ENCODE measurements at places on chromosomes 2 and 18.

DNA sequence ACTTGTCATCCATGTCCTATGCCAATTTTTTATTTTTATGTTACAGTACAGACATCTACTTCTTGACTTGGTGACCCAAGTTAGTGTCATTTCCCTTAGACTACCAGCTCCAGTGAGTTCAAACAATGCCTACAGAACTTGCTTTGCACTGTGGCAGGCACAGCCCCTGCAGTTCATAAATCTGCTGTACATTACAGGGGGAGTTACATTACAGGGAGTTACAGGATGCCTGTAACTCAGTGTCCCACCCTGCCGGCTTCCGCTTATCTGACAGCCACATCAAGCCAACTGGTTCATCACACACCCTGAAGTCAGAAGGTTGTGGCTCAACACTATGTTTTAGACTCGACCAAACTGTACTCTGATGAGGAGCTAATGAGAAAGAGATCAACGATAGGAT is 7.8 kb upstream of the NPAS2 start:
- DNase-seq: no peak

- DNase-seq: no peak
Observed at GRCh38 chr18:9000733-9001132, 101.8 kb upstream of the NDUFV2 start.

- no peak for DNase-seq
Observed at GRCh38 chr2:51297488-51297887, 265.6 kb upstream of the NRXN1 start.

DNA sequence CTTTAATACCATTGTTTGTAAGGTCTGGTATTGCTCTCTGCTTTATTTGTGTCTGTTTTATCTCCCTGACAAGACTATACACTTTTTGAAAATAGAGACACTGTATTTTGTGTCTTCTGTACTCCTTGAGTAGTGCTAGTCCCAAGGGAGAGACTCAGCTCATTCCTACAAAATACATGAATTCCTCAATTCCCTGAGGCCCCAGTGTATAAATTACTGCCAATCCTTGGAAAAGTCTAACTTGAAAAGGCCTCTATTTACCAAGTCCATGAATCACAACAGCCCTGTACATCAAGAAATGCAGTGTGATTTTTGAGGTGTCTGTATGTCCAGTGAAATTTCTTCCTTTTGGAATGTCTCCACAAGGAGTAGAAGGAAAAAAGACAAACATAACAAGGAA is 34.9 kb upstream of the NEDD4L start:
- no peak for DNase-seq

DNA sequence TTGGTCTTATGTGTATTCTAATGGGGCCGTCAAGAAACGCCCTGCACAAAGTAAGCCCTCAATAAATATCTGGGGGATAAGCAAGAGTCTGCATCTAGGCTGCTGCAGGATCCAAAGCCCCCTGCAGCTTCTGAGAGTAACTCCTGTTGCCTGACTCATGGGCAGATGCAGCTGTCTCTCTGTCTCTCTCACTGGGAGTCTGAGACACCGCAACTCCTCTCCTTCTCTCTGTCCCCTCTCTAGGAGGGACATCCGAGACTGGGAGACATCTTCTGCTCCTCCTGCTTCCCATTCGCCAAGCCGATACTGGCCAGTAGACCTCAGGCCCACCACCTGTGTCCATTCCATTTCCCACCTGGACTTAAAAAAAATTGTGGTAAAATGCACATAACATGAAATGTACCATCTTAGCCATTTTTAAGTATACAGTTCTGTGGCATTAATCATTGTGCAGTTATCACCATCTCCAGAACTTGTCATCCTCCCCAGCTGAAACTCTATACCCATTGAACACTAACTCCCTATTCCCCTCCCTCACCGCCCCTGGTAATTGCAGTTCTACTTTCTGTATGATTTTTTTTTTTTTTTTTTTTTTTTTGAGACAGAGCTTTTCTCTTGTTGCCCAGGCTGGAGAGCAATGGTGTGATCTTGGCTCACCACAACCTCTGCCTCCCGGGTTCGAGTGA is 20.1 kb downstream of the DYSF start:
- DNase-seq: no peak

- no peak for DNase-seq
Observed at GRCh38 chr18:59323931-59324622, 5.6 kb upstream of the CPLX4 start.

DNA sequence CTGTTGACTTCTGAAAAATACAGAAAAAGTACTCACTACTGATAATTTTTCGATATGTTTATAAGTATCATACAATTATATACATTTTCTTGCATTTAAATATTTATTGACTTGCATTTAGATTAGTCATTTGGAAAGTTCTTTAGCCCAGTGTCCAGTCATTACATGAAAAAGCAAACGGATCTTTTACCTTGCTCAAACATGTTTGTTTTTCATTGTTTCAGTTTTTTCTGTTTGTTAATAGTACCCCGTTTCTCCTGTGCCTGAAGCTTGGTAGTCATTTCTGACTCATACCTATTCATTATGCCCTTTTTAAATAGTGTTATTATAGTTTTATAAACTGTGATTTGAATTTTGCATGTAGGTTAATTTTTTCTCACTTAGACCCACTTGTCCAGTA is 28.1 kb downstream of the CEP192 start:
- DNase-seq: no peak

GRCh38 chr2:26011609-26011989 is 22.3 kb upstream of the RAB10 start:
- DNase-seq: no peak

GRCh38 chr2:128304715-128305554 is 13.7 kb downstream of the HS6ST1 start:
- no peak for DNase-seq

- DNase-seq: no peak
Observed at GRCh38 chr2:140337061-140337460, 1556.9 kb upstream of the NXPH2 start.

DNA sequence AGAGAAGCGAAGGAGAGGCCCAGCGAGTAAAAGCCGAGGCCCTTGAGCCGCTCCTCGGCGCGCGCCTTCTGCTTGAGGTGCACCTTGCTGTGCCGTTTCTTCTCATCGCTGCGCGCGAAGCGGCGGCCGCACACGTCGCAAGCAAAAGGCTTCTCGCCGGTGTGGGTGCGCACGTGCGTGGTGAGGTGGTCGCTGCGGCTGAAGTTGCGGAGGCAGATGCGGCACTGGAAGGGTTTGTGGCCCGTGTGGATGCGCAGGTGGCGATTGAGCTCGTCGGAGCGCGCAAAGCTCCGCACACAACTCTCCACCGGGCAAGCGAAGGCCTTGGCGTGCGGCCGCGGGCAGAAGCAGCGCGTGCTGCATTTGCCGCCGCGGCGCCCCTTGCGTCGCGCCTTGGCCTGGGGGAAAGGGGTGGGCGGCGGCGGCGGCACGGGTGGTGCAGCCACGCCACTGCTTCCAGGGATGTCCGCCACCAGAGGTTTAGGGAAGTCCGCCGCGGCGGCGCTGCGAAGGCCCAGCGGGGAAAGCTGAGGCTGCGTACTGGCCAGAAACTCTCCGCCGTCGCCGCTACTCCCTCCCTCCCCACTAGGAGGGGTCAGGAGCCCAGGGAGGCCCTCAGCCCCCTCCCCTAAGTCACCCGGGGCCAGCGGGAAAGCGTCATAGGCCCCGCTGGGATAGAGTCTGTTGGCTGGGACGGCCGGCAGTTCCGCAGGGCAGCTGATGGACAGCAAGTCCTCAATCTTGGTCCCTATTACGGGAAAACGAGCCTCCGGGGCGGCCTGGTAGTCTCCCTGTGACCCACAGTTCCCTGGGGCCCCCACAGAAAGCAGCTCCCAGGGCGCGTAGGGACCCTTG is 1.7 kb downstream of the EGR4 start:
- no peak for DNase-seq

GRCh38 chr2:168585700-168586099 is 129.6 kb downstream of the CERS6 start:
- no peak for DNase-seq

Data from NCI-H1417 treated with DMSO at 0.1 percent for 48 hours (cell line).